ENCODE measurements at places on chromosomes 6 and 20.

- peak; percentile 30 for DNase-seq
Observed at GRCh38 chr6:135030532-135031178, 24.0 kb downstream of the HBS1L start.

- peak; percentile 39 for DNase-seq
Observed at GRCh38 chr20:19995220-19995863, 21.8 kb upstream of the NAA20 start.

DNA sequence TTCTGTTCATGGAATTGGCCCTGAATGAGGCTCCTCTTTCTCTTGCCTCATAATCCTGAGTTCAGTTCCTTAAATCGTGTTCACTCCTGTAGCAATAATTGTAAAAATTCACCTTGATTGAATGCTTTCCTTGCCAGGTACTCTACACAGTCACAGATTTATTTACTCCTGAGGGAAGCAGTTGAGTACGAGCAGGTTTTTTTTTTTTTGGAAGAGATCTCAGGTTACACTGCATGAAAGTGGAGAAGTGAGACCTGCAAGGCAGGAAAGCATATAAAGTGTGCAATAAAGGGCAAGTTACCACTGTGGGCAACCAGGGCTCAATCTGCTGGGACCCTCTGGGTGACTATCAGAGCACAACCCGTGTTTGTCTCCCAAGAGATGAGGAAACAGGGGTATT lies 93.0 kb upstream of the DOK5 start:
- DNase-seq = no peak

GRCh38 chr6:125741336-125741735 lies 8.1 kb upstream of the HEY2 start:
- DNase-seq = no peak

DNA sequence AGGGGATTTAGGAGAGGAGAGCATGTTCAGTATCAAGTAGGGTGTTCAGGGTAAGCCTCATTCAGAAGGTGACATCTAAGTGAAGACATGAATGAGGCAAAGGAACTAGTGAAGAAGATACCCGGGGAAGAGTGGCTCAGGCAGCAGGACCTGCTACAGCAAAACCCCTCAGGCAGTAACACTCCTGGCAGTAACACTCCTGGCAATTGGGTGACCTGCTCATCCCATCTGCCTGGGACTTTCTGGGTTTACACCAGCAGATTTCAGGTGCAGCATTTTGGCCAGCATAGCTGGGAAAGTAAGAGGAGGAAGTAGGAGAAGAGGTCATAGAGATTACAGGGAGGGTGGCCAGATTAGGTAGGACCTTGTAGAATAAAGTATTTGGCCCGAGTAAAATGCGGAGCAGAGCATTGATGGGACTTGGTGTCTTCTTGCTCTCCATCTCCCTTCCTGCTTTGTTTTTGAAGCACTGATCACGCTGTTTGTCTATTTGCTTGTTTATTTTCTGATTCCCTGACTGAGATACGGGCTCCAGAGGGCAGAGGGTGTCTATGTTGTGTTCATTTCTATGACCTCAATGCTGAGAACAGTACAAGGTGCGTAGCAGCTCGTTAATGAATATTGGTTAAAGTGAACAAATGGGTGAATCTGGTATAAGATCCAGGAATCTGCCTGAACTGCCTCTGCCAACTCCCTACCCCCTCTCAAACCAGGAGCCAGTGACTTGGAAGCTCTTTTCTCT lies 88.3 kb downstream of the IYD start:
- DNase-seq = no peak

DNA sequence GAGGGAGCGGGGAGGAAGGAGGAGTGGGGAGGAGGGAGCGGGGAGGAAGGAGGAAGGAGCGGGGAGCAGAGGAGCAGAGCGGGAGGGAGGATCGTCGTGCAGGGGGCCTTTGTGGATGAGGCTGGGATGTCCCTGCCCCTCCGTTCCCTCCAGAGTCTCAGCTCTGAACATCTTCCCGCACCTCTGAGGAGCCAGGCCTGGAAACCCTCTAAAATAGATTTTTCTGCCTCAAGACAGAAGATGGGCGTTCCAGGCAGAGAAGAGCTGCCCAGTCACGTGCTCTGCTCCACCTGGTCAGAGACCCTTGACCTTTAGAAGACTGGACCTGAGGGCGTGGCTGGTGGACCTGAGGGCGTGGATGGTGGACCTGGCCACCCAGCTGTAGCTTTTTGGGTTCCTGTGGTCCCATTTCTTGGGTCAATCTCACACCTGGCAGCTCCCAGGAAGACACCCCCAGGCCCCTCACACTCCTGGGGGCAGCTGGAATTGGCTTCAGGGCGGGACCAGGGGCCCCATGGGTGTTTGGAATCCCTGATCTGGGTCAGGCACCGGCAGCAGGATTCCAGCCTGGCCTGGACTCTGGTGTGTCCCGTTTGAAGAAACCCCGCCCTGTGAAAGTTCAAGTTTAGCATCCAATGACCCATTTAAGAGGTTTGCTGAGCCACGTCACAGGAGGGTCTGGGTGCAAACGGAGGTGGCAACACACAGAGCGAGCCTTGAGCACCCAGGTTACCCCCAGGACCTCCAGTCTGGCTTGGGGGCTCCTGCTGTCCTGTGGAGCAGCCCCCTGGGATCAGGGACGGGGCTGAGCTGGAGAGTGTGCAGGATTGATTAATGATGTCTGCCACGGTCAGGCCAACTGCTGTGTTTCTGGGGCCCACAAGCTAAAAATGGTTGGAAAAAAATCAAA lies 96.9 kb upstream of the BHLHE23 start:
- DNase-seq = no peak

DNA sequence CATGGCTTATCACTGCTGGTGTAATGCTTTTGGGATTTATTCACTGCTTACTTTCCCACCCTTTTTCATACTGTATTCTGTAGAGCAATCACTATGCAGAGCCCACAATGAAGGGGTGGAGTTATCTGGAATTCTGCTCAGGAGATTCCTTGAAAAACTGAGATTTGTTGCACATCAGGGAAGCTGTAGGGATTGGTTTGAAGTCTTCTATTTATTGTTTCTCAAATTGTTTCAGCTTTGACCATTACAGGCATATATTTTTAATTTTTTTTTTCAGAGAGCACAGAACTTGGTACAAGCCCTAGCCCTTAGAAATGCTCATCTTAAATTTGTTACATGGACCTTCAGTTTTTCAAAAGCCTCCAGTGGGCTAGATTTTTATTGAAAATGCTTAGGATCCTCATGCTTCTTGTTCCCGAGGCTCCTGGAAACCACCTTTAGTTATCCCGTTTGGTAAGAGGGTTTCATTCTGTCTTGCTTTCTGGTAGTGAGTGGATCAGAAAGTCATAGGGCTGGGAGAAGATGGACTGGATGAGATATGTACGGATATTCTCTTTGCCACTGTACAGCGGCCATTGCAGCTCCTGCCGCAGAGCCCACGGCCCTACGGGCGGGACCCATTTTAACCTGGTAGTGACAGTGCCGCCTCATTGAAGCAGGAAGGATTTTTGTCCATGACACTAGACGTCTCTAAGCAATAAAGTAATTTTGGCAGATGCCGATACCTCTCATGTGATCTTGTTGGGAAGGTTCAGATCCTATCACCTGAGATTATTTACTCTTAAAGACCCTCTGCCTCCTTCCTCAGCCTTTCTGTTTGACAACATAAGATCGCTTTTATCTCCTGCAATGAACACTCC lies 45.3 kb upstream of the ZNF184 start:
- peak; percentile 14 for DNase-seq

- no peak for DNase-seq
Observed at GRCh38 chr20:17871181-17871580, 97.4 kb downstream of the SNX5 start.

- no peak for DNase-seq
Observed at GRCh38 chr6:21610341-21610740, 16.8 kb downstream of the SOX4 start.

GRCh38 chr20:46056970-46057855 lies 28.2 kb downstream of the SLC12A5 start:
- peak; percentile 28 for DNase-seq

DNA sequence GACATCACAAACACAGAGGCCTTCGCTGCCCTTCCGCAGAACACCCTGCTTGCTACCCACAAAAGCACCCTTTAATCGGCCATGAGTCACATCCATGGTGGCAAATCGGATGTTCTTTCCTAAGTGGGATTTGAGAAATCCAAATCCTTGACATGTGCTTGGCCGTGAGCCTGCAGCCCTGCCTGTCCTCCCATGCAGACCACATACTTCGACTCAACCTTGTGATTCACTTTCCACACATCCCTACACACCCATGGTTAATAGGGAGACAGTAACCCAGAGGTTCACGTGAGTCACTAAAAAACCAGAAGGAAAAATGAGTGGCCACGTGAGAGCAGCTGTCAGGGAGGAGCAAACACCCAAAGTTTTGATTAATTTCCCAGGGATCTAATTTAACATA lies 19.4 kb downstream of the RAMACL start:
- DNase-seq = no peak

DNA sequence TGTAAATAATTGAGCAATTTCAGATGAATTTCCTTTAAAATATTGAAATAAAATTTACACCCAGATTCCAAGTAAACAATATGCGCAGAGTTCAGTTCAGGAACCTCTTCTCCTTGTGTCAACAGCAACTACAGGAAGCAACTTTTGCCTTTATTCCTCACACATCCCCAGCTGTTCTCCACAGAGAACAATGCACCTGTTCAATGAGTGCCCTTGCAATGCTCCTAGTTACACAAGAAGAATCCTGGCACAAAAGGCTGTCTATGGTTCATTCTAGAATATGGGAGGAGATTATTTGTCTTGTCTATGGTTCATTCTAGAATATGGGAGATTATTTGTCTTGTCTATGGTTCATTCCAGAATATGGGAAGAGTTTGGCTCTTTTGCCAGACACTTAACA lies 454.9 kb downstream of the BTBD3 start:
- no peak for DNase-seq

GRCh38 chr6:110020888-110021287 lies 42.8 kb downstream of the GPR6 start:
- DNase-seq = no peak

- DNase-seq = no peak
Observed at GRCh38 chr6:21489826-21490225, 103.7 kb upstream of the SOX4 start.

- no peak for DNase-seq
Observed at GRCh38 chr20:32523613-32524213, 61.4 kb downstream of the NOL4L start.

DNA sequence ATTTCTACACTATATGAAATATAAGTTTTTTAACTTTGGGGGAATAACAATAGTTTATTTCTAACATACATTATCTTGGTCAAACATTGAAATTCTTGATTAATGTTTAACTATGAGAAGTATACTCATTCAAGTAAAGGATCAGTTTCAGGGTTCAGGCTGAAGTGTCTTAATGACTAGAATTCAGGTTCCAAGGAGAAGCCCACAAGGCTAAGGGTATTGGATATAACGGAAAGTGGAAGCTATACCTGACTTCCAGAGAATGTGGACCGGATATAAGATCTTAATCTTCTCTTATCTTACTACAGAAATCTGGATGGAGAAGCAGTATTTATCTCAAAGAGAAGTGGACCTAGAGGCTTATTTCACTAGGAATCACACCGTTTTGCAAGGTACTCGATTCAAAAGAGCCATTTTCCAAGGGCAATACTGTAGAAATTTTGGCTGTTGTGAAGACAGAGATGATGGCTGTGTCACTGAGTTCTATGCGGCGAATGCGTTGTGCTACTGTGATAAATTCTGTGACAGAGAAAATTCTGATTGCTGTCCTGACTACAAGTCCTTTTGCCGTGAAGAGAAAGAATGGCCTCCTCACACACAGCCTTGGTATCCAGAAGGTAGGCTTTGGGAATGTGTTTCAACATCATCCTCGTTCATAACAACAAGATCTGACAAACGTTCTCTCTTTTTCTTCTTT lies at the start of gene TINAG:
Gene TINAG (plus strand): TSS at position 153 of the 697 bp plus-strand sequence. CDS start 110 bp downstream, at position 263.
- DNase-seq = no peak

DNA sequence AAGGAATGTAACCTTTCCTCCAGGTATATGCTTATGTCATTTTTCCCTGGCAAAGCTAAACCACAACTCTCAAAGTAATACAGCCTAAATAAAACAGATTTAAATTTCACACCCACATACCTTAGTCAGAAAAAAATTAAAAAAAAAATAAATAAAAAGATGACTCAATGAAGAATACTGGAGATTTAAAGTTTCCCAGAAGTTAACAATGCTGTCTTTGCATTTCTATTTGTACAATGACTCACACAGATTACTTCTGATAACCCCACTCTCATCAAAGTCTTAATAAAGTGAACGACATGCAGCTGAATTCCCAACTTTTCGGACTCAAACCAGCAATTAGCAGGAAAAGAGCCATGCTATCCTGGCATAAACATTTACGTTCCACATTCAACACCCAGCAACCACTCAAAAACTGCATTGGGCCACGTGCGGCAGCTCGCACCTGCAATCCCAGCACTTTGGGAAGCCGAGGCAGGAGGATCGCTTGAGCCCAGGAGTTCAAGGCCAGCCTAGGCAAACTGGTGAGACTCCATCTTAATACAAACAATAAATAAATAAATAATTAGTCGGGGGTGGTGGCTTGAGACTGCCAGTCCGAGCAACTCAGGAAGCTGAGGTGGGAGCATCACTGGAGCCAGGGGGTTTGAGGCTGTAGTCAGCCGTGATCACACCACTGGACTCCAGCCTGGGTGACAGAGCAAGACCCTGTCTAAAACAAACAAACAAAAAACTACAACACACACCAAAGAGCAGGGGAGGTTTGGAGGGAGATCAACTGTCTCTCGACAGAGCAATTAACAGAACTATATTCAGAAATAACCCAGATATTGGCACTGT lies 130.5 kb downstream of the WDR27 start:
- no peak for DNase-seq

DNA sequence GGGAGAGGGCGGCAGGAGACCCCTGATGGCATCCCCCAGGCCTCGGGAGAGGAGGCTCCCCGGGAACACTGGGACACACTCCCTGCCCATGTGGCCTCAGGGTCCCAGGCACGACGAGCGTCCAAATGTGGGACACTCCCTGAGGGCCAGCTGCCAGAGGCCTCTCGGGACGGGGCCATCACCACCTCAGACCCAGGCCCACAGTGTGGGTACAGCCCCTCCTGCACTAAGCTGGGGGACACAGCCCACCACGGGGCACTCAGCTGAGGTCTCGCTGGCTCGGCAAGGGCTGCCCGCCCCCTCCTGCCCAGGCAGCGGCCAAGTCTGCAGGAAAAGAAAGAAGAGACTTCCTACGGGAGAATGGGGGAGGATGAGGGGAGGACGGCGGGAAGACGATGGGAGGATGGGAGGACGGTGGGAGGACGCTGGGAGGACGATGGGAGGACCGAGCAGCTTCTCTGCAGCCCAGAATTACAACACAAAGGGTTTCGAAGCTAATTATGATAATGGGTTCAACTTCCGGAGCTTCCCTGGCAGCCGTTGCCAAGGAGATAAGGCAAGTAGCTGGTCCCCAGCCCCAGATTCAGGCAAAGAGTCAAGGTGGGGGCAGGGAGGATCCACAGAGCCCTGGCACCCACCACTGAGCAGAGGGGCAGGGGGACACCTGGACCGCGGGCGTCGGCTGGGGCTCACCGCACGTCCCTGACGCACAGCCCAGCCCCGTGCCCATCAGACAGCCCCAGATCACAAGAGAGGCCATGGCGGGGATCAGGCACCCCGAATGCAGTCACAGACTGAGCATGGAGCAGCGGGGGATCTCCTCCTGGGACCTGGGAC lies 17.5 kb downstream of the KCNQ2 start:
- DNase-seq = no peak

GRCh38 chr20:37351689-37352607 lies 6.0 kb downstream of the SRC start:
- no peak for DNase-seq

All from stimulated activated CD4-positive, alpha-beta T cell treated with anti-CD3 and anti-CD28 coated beads, Interleukin-15, amount 100 ng/mL, for 24 hours (primary cell).